Naive thymus-derived CD4-positive, alpha-beta T cell (primary cell): ENCODE measurements at places on chromosomes 6 and 20. TPM values are rescaled to one million over a fixed set of nuclear protein-coding genes. Genes with fewer than 3 reads are reported as not detected.
A peak's percentile ranks its signal among the peaks of the same experiment; 100 is the strongest.

DNA sequence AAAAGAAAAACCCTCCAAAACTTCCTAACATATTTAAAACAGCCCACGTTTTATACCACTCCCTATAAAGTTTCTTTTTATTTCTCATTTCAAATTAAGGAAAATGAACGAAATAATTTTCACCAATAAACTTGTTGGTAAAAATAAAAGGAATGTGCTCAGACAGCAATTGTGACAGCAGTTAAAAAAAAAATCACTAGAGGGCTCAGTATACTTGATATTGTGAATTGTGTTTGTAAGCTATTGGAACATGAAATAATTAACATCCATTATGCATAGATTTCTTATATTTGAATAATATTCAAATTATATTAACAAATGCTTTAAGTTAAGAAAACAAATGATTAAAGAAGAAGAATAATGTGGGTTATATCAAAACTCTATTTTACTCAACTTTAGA, 105.5 kb downstream of the ASCC3 start:
- DNase-seq: no peak

BNIP5 gene
- 0.05 TPM in 1 of 2 replicates, not detected in the other for total RNA-seq

DNA sequence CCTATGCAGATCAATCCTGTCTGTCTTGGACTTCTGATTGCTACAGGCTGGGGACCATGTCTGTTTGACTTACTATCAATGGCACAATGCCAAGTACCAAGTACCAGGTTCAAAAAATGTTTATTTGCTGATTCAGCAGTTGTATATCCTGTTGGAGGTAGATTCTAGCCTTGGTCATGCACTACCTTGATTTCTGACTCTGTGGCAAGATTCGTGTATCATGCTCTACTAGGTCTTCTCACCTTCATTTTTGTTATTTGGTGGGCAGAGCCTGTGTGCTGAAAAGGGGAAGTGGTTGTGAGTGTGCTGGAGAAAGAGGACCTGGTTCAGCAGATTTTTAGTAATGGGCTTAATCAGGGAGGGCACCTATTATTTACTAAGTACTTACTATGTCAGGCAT, 192.4 kb upstream of the MYLIP start:
- no peak for DNase-seq

ALDH5A1 gene
- 5.7 and 5.8 TPM in 2 replicates for total RNA-seq

SEMG1 gene
- not detected for total RNA-seq

- no peak for DNase-seq
These were observed 25.6 kb upstream of the IER3 start for GRCh38 chr6:30769853-30770524.

HLA-DQB1 gene
- total RNA-seq: 5.7 TPM

ZNF337 gene
- 18.7 TPM for total RNA-seq

- peak; percentile 75 for DNase-seq
These were observed 1.0 kb downstream of the LOC128125822 start for GRCh38 chr6:63573076-63573898.

GRCh38 chr6:125154761-125155135, 1.2 kb downstream of the TPD52L1 start:
- DNase-seq: peak; percentile 16

DNA sequence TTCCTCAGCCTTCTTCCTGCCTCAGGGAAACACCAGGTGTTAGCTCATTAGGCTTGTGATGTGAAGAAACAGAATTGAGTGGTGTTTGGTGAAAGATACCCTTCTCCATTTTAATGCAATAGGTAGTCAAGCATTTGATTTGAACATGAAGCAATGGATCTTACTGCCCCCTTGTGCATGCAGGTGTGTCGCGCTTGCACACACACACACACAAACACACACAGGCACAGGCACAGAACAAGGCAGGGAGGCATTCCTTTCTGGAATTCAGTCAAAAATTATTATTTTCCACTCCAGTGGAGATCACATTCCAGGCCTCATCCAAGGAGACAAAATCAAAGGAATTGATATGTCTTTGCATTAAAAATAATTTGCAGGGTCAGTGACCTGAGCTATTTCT, 667.0 kb upstream of the MARCKS start:
- DNase-seq: no peak

GRCh38 chr6:111590209-111590980, 15.3 kb downstream of the TRAF3IP2 start:
- DNase-seq: no peak

GRCh38 chr6:114783083-114783482, 440.3 kb upstream of the HS3ST5 start:
- DNase-seq: no peak

GRCh38 chr6:132279592-132280139, 121.6 kb downstream of the MOXD1 start:
- DNase-seq: peak; percentile 79

- DNase-seq: no peak
These were observed 309.2 kb downstream of the CDC5L start for GRCh38 chr6:44696686-44697085.

CD40 gene
- total RNA-seq: 4.0 TPM

GRCh38 chr20:43571771-43572170, 12.9 kb downstream of the SGK2 start:
- no peak for DNase-seq
